ENCODE measurements at places on chromosomes 6 and 20.

DNA sequence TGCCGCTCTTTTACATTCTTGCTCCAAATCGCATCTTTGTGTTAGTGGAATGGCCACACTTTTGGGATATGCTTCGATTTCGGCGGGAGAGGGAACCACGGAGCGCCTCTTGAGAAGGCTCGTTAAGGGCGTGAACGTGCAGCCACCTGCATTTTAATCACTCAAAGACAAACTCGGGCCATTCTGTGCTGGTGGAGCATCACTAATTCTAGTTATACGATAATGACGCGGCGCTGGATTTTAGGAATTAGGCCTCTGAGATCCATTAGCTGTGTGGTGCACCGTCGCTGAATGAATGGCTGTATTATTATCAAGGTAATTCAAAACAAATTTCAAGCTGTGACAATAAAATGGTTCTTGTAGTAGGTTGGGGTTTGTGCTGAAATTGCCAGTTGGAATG lies 305.6 kb downstream of the CDH4 start:
- DNase-seq = no peak

GRCh38 chr6:151412909-151413308 lies 21.6 kb upstream of the ZBTB2 start:
- no peak for DNase-seq

DNA sequence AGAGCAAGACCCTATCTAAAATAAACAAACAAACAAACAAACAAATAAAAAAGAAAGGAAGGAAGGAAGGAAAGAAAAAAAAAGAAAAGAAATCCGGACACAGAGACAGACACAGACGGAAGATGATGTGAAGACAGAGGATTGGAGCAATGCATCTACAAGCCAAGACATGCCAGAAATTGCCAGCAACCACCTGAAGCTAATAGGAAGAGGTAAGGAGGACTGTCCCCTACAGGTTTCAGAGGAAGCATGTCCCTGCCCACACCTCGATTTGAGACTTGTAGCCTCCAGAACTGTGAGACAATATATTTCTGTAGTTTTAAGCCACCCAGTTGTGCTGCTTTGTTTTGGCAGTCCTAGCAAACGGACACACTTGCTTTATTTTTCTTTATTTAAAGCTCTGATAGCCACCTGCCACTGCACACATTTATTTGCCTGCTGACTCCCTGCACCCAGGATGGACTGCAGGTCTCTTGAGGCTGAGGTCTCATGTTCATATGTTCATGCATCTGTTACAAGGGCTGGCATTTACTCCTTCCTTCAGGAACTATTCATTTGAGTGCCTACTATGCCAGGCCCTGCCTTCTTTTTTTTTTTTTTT lies 20.7 kb upstream of the ZMYND8 start:
- no peak for DNase-seq

DNA sequence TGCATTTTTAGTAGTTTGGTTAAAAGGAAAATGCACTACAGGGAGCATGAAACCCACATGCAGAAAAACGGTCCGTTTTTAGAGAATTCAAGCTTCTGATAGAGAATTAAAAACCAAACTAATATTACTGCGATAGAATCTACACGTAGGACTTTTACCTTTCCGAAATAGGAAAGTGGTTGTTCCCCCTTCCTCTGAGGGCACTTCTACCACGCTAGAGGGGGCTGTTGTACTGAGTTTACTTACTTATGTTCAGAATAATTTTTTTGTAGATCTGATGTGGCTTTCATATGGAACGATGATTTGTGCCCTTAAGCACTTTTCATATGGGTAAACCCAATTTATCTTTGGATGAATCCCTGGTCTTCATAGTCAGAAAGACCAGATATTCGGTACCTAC lies 264.3 kb upstream of the PLN start:
- peak; percentile 58 for DNase-seq

- DNase-seq = no peak
These were observed 150.3 kb downstream of the NKAIN2 start for GRCh38 chr6:123953920-123954319.

DNA sequence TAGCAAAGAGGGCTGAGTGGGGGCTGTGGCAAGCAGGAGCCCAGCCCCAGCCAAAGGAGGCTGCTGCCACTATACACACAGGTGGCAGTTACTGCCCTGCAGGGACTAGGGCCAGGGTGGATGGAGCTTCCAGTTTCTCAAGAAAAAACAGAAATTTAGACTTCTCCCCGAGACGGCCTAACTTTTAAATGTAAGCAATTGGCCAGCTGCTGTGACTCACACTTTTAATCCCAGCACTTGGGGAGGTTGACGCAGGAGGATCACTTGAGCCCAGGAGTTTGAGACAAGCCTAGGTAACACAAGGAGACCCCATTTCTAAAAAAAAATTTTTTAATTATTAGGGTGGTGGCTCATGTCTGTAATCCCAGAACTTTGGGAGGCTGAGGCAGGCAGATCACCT lies 98.2 kb upstream of the NFATC2 start:
- DNase-seq = no peak

DNA sequence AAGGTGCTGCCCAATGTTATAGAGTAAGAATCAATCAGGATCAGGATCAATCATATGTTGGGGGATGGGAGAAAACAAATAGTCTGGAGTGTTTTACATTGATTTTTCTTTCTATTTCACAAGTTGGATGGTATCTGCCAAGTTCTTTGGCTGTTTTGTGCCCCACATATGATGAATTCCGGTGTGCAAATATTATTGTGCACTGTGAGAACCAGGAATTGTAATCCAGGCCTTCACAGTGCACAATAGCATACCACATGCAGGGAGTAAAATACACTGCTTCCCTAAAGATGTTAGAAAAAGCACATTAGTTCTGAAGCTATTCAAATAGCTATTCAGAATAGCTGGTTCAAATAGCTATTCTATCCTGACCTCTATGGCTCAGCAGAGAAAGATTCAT lies 133.7 kb downstream of the LCA5 start:
- DNase-seq = no peak

GRCh38 chr20:16313917-16314316 lies 259.3 kb downstream of the KIF16B start:
- DNase-seq = no peak

GRCh38 chr6:106889692-106890091 lies 84.8 kb downstream of the CD24 start:
- DNase-seq = no peak

DNA sequence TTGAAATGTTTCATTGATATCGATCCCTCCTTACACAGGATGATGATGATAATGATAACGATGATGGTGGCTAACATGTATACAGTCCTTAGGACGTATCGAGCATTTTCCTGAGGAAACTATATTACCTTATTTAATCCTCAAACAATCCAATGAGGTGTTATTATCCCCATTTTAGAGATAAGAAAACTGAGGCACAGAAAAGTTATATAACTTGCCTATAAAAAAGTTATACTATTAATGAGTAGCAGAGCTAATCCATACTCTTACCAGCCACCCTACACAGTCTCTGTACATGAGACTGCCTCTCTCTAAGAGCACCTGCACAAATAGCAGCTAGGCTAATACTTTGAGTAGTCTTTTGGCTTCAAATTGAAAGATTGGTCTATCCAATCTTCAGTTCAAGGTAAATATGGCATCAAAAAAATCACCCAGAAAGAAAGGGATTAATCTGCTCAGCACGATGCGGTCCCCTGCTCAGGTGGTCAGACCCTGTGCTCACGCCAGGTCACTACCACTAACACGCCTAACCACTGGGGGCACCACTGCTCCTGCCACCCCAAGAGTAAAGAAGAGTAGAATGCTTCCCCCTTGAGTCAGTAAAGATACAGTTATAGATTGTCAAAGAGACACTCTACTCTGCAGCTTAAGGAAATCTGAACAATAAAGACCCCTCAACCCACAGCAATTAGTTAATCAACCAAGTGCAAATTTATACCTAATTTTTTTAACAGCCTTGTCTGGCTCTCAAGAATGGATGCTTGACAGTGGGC lies 15.0 kb downstream of the GABBR1 start:
- DNase-seq = peak; percentile 12

DNA sequence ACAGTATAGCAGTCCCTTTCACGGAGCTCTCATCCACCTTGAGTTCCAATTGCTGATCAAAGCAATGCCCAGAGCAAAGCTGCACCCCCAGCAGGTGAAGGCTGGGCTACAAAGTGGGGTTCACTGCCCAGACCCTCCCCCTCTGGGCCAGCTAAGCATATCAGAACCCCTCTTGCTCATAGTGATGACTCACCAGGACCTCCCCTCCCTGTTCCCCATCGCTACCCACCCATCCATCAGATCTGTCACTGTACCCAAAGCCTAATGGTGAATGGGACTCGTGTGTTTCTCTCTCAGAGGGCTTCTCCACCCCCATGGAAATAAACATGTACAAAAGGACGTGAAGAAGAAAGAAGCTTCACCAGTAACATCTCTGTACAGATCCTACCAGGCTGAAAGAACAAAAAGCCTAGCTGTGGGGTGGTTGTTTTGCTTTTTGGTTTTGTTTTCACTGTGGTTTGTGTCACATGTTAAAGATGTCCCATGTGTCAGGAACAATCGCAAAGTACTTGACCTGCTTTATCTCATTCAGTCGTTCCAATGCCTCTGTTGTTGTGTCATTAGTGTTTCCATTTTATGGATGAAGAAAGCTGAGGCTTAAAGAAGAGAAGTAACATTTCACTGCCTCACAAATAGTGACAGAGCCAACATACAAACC lies 518.5 kb downstream of the CD83 start:
- peak; percentile 36 for DNase-seq

GRCh38 chr6:143160015-143160414 lies 99.3 kb downstream of the AIG1 start:
- DNase-seq = no peak

DNA sequence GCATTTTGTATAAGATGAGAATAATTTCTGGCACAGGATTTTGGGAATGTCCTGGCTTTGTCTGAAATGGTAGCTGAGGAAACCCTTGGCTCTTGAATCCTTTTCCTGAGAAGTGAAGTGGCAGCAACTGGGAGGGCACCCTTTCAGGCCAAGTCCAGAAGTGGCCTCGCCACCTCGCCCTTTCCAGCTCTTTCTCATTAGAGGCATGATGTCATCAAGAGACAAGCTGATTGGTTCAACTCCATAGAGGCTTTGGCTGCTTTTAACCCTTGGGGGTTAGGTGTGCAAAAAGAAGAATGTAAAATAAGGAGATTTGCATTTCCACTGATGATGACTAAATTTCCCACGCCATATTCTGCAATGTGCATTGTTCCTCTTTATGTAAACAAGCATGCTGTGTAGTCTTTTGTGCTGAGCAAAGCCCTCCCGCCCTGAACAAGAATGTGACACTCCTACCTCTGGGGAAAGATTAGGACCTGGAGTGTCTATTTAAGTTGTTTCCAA lies 116.5 kb downstream of the TCP11 start:
- no peak for DNase-seq

- DNase-seq = no peak
These were observed 74.4 kb upstream of the GATA5 start for GRCh38 chr20:62550087-62550632.

DNA sequence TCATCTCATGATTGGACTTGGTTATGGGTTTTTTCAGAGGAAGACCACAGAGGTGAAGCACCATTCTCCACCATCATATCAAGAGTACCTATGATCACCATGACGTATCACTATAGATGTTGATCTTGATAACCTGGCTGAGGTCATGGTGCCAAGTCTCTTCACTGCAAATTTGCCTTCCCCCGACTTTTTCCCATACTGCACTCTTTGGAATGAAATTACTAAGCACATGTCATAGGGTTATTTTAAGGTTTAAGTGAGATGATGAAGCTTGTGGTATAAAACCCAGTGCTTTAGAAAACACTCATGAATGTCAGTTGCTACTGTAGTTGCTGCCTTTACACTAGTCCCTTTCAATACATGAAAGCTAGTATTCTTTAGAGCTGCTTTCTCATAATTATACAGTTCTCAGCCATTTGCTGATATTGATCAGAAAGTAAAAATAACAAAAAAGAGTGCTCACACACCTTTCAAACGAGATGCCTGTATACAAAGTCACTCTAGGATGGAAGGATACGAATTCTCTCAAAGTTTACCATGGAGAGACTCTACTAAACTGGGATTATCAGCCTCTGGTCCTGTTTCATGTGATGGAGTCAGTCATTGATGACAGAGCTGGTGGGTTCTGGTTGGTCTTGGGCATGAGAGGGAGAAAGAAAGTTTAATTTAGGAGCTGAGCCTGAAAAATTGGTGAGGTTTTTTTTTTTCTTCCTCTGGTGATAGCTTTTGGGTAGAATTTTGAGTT lies 228.1 kb downstream of the PRL start:
- no peak for DNase-seq

DNA sequence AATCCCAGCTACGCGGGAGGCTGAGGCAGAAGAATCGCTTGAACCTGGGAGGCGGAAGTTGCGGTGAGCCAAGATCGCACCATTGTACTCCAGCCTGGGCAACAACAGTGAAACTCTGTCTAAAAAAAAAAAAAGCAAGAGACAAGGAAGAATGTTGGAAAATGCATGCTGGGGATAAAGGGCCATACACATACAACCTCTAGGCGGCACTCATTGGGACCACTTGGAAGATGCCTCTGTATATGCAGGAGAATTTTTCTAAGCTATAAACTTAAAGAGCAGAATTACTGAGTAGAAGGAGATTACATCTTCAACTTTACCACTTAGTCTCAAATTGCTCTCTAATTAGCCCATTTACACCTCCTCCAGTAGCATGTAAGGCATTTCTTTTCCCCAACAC lies 42.8 kb downstream of the ZBTB9 start:
- DNase-seq = no peak

DNA sequence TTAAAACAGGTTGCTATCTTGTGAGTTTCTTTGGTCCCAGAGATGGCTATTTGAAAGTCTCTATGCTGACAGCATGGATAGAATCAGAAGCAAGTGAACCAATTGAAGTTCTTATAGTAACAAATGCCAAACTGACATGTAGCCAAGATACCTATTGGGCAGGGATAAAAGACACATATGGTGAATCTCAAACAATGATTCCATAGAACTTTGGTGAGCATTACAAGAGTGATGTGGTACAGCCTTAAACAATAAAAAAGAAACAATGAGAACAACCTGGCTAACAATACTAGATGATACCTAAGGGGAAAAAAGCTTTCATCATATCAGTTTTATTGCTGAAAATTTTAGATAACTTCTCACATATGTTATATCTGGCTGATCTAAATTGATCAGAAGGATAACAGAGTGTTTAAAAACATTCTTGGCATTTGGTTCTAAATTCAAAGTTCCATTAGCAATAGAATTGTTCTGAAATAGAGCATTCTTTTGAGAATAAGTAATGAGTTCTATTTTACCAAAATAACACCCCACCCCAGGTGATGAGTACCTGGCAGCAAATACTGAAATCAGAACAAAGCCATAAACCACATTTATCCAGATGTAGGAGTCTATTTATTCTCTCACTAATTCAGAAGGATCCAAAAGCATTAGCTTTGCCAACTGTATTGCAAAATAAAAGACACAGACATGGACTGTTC lies 5.8 kb upstream of the HMGCLL1 start:
- DNase-seq = no peak

DNA sequence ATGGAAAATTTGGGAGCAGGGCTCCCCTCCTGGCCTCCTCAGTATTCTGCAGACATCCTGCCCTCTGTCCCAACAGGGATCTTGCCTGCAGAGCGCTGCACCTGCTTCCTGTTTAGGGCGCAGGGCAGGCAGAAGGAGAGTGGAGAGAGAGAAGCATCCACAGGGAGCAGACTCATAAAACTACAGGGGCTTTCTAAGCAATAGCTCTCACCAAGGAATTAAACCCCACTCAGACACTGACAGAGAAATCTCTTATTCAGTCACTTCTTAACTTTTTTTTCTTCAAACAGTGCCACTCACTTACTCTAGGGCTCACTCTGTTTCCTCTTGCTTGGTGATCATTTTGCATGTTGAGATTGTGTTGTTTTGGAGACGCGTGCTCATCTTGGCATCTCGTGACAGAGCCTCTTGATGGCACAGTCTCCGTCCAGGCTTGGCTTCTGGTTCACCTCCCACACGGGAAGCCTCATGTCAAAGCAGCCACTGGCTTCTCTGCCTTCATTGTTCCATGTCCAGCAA lies 153.1 kb upstream of the INSM1 start:
- DNase-seq = no peak

Measured in CD4-positive, alpha-beta T cell treated with Interleukin-6 for 4 hours (primary cell).